ENCODE measurements at places on chromosomes 2 and 18.

GRCh38 chr18:8818982-8819381, 113.6 kb downstream of the MTCL1 start:
- DNase-seq, result no peak

DNA sequence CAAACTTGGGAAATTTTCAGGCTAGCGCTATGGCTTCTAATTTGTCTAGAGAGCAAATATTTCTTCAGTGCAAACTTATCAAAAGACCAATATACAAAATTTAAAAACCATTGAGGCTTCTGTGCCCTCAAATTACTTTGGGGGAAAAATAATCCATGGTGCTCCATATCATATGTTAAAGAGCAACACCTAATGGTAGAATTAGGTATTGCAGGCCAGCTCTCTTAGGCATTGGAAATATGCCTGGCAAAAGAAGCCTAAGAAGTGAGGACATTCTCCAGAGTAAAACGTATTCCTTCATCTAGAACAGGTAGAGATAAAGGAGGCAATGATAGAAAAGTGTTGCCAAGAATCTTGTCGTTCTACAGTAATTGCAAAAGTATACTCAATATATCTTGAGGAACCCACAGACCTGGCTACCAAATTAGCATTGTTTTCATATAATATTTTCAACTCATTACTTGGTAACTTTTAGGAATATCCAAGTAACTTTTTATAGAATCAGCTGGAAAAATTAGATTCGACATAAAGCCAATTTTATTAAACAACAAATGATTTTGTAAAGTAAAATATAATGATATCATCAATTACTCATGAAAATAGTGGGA, 401.1 kb downstream of the BCL11A start:
- DNase-seq, result no peak

DNA sequence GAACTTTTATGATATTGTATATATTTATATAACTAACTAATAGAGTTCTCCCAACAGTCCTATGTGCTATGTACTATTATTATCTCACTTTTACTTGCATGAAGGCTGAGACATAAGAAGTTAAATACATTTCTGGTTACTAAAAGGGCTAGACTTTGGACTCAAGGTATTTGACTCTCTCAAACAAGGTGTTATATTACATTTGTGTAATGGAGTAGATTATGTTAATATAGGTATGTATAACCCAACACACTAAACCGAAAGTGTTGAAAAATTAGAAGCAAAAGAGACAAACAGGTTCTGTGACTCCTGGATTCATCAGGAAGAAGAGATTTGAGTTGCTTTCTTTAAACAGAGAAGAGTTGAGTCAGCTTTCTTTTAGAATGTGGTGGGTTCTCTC, 733.6 kb upstream of the ZEB2 start:
- DNase-seq, result no peak

DNA sequence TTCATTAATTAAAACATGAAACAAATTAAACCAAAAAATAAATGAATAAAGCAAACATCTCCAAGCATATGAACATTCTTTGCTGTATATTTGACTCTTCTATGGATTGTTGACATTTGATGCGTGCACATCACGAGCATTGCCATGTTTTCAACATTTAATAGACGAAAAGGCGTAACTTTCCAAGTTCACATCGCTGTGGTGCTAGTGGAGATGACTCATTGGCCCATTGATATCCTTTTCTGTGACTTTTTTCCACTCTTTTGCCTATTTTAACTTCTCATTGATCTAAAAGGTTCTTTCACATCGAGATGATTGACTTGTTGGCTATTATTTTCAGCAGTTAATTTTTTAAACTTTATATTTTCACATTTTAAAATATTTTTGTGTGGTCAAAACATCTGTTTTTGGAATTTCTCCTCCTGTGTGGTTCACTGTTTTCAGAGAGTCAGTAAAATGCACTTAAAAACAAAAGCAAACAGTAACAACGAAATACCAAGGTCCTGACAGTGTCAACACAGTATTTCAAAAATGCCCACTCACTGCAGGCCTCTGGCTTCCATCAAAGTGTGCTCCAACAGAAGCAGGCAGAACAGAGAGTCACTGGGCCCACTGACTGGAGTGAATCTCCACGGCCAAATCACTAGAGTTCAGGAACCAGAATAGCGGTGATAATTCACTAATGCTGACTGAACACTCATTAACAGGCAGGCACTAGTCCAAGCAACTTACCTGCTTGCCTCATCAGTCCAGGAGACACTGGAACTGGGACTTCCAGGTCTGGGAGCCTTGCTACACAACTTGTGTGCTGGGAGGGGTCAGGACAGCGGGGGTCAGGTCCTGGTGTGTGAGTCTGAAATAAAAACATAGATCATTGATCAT, 372.2 kb upstream of the SMIM21 start:
- DNase-seq, result no peak

- no peak for DNase-seq
Observed at GRCh38 chr2:62291517-62292137, 95.7 kb downstream of the B3GNT2 start.
